ENCODE measurements at places on chromosomes 3 and 15.

GRCh38 chr3:41159588-41160189 lies 39.6 kb upstream of the CTNNB1 start:
- no peak for DNase-seq

DNA sequence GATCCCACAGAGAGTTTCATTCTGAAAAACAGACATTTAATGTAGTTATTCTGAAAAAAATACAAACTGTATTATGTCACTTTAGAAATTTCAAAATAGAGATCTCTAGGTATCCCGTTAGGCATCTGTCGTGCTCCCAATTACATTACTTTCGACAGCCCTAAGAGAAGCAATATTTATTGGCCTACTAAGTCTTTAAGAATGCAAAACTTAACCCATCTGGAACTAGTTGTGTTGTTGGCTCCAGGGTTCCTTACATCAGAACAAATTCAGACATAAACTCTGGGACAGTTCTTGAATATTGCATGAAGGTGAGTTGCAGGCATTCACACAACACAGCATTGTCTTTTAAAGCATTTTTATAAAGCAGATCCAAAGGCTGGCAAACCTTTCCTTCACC lies 498.4 kb downstream of the FHIT start:
- peak; percentile 90 for DNase-seq

DNA sequence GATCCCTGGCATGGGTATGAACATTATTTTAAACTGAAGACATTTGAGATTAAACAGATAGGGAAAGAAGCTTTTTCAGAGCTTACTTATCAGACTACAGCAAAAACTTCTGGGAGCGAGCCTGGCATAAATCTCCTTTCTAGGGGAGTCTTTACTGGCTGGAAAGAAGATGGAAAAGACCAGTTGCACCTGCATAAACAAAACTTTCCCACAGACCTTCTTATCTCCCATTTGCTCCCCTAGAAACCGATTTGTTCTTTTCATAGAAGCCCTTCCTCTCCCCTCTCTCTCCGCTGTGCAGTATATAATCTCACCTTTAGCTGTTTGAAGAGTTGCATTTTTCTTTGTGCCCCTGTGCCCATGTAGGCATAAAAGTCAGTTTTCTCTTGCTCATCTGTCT lies 93.2 kb downstream of the CHRNA7 start:
- no peak for DNase-seq

DNA sequence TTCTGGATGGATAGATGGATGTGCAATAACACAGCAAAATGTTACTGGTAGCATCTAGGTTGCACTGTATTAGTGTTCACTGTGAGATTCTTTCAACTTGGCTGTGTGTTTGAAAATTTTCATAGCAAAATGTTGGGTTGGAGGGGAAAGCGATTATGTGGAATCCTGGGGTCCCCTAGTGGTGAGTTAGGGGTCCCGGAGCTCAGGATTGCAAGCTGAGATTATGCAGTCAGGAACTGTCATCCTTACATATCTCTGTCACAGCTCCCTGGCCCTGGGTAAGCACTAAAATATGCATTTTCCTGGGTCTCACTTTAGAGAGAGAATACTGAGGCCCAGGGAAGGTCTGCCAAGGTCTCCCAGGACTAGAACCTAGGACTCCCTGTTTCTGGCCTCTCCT lies 77.2 kb downstream of the CEMIP start:
- DNase-seq: peak; percentile 31

DNA sequence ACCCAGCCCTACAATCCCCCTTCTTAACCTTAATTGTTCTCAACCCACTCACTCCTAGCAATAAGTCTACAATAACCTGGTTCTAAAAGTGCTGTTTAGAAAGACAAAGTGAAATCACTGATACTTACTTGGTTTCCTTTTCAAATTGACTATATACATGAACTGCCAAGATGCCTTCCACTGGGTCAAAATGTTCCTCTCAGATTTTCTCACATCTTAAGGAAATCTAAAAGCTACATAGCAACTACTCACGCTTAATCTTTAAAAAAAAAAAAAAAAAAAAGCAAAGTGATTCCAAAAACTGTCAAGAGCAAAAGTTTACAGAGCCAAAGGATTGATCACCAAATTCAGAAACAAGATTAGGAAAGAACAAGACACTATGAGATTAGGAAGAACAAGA lies 68.7 kb upstream of the MAP4 start:
- no peak for DNase-seq

GRCh38 chr3:195441992-195442572 lies 738 bp downstream of the ACAP2 start:
- DNase-seq: peak; percentile 34

DNA sequence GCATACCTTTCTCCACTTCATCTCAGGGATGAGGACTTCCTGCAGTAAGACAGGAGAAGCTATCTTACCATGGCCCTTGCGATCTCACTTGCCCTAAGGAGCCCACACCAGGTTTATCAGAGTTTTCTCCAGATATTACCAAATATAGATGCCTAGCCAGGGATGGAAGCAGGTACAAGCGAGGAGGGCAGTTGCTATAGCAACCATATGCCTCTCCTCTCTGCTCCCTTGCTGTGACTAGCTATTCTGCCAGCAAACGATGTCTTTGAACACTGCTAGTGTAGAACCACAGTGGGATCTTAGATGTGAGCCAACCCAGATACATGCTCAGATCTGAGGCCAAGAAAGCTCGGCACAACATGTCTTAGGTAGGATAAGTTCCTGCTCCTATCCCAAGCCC lies 33.9 kb downstream of the GRAMD2A start:
- no peak for DNase-seq

DNA sequence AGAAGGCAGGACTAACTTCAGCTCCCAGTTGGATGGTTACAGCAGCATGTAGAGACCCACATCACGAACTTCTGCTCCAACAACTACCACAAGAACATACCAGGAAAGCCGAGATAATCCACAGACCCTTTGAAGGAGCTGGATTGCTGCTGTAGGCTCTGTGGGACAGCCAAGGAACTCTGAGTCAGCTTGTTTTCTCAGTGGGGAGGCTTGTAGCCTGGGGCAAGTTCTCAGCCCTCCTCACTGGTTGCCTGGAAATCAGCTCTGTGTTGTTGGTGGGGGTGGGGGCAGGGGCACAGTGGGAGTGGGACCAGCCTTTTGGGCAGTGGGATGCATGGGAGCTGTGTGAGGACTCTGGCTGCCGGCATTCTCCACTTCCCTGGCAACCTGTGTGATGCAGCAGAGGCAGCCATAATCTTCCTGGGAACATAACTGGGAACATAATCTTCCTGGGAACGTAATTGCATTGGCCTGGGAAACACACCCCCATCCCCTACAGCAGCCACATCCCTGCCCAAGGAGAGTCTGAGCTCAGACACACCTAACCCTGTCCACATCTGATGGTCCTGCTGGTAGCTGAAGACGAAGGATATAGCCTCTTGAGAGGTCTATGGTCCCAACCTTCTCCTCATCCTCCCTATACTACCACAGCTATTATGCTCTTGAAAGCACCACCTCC lies 153.1 kb downstream of the PEAK1 start:
- peak; percentile 84 for DNase-seq

GRCh38 chr3:87900061-87900460 lies 158.7 kb downstream of the CGGBP1 start:
- no peak for DNase-seq

GRCh38 chr3:27792869-27793268 lies 70.7 kb upstream of the EOMES start:
- DNase-seq: no peak

DNA sequence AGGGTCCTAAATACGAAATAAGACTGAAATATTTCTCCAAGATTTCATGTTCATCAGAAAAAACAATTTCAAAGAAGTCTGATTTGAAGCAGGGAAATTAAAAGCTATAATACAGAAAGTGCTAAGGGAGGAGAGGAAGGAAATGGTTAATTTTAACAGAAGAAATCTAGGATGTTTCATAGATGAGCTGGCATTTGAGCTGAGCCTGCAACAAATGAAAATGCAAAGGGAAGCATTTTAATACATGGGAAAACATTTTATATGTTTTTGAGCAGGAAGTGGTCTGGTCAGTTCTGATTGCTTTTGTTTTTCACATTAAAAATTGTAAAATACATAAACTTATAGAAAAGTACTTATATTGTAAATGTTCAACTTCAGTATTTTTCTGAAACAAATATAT lies 17.2 kb upstream of the RAP2B start:
- DNase-seq: peak; percentile 73

DNA sequence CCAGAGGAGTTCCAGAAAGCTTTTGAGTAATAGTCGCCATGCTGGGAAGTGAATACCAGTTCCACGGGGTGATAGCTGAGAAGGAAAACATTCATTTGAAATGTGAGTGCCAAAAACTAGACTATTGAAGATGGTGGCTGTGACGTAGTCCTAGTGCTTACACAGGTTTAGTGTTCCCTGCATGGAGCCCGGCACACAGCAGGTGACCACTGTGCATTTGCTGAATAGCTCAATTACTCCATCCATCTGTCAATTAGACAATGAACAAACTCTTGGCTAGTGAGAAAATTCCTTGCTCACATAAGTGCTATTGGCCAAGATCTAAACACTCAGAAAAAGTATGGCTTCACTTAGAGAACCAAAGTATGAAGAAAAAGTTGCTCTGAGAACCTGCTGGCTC lies 448.1 kb upstream of the WNT5A start:
- DNase-seq: no peak

DNA sequence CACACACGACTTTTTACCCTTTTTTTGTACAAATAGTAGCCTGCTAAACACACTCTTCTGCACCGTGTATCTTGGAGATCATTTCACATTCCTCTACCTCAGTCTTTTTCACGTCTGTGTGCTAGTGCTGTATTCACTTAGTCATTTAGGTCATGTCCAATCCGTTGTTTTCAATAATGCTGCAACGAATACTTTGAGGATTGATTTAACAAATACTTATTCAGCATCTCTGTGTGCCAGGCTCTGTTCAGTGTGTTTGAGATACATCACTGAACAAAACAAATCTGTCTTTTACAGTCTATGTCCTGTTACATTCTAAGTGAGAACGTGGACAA lies 882 bp downstream of the JMJD7 start:
- no peak for DNase-seq

- no peak for DNase-seq
Observed at GRCh38 chr3:30586096-30586805, 20.1 kb upstream of the TGFBR2 start.

GRCh38 chr15:98804057-98804380 lies 155.7 kb downstream of the IGF1R start:
- no peak for DNase-seq

DNA sequence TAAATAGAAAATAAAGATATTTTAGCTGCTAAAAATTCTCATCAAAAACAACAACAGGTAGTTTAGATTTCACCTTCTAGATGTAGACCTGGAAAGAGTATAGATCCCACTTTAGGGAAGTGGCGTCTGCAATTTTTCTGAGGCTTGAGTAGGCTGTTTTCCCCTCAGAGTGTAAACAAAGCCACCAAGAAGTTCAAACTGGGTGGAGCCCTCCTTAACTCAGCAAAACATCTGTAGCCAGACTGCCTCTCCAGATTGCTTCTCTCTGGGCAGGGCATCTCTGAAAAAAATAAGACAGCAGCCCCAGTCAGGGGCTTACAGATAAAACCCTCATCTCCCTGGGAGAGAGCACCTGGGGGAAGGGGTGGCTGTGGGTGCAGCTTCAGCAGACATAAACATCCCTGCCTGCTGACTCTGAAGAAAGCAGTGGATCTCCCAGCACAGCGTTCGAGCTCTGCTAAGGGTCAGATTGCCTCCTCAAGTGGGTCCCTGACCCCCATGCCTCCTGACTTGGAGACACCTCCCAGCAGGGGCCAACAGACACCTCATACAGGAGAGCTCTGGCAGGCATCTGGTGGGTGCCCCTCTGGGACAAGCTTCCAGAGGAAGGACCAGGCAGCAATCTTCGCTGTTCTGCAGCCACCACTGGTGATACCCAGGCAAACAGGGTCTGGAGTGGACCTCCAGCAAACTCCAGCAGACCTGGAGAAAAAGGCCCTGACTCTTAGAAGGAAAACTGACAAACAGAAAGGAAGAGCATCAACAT lies 259.6 kb downstream of the STXBP5L start:
- no peak for DNase-seq

GRCh38 chr3:56316944-56317343 lies 151.3 kb downstream of the ERC2 start:
- no peak for DNase-seq

DNA sequence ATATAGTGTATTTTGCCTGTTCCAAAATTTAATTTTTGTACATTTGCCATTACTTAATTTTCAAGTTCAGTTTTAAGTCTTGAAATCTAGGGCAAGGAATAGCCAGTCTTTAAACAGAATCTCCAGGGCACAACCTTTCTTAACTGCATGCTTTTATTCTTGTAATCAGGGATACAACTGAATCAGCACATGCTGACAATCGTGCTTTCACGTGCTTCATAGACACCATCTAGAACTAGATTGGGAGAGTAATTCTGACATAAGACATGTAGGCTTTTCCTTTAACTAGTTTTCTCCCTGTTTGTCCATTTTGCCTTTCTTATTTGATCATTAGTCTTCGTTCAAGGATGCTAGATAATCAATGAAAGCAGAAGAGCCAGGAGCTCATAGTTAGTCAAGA lies 650.4 kb upstream of the CADM2 start:
- no peak for DNase-seq

GRCh38 chr3:16329826-16330129 lies 64.8 kb downstream of the OXNAD1 start:
- DNase-seq: no peak

DNA sequence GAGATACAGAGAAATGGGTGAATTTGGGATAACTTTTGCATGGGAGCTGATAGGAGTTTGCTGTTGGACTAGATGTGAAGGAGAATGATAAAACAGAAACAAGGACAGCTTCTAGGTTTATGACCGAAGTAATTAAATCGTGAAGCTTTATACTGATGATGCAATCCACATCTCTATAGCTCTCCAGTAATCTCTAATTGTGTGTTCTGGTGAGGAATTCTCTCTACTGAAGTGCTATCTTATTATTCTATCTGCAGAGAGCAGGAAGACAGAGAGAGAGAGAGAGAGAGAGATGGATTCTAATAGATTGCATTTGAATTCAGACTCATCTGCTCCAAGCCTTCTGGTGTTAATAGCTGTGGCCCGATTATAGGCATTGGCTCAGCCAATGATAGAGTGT lies 113.5 kb upstream of the FRMD4B start:
- DNase-seq: no peak

DNA sequence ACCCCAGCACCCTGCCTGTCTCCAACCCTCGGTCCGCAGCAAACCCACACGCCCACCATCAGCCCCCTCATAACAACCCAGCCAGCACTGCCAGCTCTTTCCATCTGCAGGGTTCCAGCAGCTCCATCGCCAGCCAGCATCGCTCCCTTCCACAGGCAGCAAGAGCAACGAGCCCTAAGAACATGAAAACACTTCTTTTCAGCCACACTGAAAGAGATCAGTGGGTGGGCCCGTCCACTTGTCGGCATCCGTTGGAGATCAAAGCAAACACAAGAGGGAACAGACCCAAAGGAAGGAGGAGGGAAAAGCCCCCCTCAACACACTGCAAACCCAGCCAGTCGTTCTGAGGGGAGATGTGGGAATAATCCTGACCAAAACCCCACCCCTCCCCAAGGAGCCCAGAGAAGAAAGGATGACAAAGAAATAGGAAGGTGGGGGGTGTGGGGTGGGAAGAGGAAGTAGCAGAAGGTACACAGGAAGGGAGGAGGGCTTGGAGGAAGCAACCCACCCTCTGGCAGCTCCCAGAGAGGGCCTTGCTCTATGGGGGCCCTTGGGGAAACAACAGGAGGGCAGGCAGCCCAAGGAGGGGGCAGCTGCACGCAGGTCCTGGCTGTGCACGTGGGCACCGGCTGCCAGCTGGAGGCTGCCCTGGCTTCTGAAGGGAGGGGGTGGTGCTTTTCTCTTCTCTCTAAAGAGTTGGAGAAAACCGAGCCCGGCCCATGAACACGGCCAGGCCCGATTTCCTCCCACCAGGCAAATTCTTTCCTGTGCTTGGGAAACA lies 473.6 kb upstream of the PROK2 start:
- no peak for DNase-seq

Data from fibroblast of skin of right quadriceps (primary cell).